ENCODE measurements at places on chromosomes 16 and 17.

- DNase-seq = peak; percentile 47
Measured at GRCh38 chr16:73433731-73434307, 385.9 kb upstream of the ZFHX3 start.

- peak; percentile 23 for DNase-seq
Measured at GRCh38 chr16:24523569-24523968, 15.8 kb upstream of the RBBP6 start.

GRCh38 chr16:19203374-19203966 lies 35.4 kb downstream of the SYT17 start:
- DNase-seq = no peak

- DNase-seq = no peak
Measured at GRCh38 chr17:74998783-74999182, 11.4 kb downstream of the CDR2L start.

DNA sequence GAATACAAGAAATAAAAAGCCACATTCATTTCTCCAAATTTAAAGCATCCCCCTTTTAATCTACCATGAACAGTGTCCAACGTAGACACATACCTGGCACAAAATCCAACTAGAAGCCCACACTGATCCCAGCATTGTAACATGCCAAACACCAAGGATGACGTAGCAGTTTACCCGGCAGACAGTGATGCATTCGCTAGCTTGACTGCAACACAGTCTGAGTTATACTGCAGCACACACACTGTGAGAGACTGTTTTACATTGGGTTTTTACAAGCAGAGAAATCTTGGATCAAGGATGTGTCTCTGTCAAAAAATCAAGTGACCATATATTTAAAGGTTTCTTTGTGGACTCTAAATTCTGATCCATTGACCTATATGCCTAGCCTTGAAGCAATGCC lies 74.5 kb upstream of the C17orf78 start:
- DNase-seq = no peak

GRCh38 chr17:81238490-81238814 lies 403 bp downstream of the TEPSIN start:
- no peak for DNase-seq

DNA sequence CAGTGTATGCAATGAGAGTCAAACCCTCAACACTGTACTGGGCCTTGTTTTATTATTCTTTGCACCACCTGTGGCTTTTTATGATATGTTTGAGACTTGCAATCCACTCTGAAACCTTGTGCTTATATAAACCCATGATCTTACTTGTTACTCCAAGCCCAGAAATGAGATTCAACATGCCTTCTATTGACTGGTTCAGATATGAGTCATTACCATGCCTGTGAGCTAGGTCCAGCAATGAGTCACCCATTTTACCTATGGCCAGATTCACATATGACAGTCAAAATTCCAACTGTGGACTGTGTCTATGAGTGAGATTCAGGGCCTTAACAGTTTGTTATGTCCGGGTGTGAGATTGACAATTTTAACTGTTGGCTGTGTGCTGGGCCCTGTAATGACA lies 1846.1 kb downstream of the TP53TG3F start:
- no peak for DNase-seq

- no peak for DNase-seq
Measured at GRCh38 chr17:4161967-4162305, 18.9 kb downstream of the CYB5D2 start.

DNA sequence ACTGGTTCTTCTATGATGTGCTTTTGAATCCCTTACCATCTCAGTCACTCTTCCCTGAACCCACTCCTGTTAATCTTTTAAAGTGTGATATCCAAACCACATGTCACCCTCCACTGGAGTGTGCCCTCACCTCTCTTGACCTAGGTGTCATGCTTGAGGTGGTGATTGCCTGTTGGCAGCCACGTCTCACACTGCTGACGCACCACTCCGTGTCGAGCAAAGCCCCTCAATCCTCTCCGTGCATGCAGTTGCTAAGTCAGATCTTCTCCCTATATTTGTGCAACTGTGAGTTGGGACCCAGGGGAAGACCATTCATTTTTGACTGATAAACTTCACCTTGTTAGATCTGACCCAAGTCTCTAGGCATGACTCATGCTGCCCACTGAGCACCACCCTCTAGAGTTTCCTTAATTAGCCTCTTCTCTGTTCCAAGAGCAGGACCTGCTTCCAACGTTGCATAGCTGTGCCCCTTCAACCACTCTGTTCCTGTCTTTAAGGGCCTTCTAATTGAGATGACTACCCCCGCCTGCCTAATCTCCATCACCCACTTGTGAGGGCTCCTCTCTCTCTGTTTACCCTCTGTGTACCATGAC lies 2.7 kb downstream of the MYH13 start:
- DNase-seq = no peak
